Stimulated activated CD8-positive, alpha-beta memory T cell treated with anti-CD3 and anti-CD28 coated beads, Interleukin-15, amount 100 ng/mL, for 4 hours (primary cell): ENCODE measurements at places on chromosomes 13 and 19.

DNA sequence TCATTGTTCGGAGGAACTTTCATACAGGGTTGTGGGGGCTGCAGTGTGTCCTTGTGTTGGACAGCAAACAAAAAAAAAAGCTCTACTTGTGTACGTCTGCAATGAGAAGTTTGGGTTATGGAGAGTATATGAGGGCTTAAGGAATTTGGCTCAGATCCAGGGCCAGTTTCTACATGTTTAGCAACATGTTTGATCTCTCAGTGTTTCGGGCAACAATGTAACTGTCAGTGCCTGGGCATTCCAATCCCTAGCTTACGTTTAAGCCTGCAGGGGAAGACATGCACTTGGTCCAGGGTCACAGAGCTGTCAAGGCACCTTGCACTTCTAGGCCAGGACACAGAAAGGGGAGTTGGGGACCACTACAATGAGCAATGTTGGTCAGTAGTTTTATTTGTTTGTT is 13.9 kb downstream of the ZNF543 start:
- DNase-seq, result no peak

- no peak for DNase-seq
Measured at GRCh38 chr13:111373486-111373885, 53.0 kb downstream of the TEX29 start.

DNA sequence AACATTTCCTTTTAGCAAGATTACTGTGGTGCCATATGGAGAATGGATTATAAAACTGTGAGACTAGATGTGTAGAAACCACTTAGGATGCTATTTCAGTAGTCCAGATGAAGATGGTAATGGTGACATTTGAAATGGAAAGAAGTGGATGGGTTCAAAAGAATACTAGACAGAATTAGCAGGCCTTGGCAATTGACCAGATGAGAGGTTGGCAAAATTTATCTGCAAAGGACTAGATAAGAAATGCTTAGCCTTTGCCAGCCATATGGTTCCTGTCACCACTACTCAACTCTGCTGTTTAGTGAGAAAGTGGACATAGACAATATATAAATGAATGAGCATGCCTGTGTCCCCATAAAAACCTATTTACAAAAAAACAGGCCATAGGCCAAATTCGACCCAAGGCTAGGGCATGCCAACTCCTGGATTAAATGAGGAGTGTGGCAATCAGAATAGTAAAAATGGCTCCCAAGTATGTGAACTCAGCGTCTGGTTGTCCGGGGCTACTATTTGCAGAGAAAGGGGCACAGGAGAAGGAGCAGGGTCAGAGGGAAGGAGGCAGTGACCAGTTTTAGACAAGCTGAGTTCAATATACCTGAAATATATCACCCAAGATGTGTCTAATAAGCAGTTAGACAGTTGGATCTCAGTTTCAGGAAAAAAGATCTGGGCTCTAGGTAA is 98.4 kb downstream of the ENOX1 start:
- DNase-seq, result no peak

- no peak for DNase-seq
Measured at GRCh38 chr19:1168572-1169410, 5.3 kb downstream of the SBNO2 start.

DNA sequence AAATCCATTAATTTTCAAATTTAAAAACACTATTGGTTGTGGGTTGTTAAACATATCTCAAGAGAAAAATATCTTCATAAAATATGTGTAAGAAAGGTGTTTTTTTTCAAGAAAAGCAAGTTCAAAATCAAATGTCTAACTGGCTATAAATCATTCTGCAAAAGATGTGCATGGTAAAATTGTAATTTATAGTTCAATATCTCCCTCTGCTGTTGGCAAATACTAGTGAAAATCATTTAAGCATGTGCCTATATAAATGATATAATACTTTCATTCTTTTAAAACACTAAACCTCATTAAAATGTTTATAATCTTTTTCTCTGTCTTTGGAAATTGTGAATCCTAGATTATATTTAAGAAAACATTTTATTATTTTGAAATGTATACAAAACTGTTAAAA is 17.2 kb upstream of the SLITRK6 start:
- DNase-seq, result no peak
